Activated T-helper 9 cell treated with anti-CD3 and anti-CD28 coated beads, Interleukin-2, amount 50 U/mL, for 16 hours (primary cell): ENCODE measurements at places on chromosomes 13 and 19.

GRCh38 chr19:40277356-40278059 lies 7.6 kb downstream of the AKT2 start:
- DNase-seq: no peak

DNA sequence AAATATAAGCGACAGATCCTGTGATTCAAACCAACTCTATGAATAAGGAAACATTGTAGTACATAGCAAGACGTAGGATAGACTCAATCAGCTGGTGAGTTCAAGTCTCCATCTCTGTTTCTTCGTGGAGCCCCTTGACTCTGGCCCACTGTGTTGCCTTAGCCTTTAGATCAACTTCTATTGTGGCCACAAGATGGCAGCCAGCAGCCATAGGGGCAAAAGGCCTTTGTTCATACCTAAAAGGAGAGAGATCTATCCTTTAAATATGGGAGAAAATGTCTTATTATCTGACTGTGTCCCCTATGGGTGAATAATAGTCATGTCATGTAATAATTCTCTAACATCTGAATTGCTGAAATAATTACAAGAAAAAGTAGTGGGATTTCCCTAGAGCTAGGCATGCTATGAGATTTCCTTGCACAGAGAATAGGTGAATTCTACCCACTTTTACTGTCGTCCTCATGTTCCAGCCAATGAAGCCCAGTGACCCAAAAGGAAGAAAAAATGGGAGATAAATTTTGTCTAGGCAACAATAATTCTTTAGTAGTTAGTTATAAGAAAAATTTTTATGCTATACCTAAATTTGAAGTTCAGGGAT lies 129.4 kb downstream of the PCDH20 start:
- no peak for DNase-seq

DNA sequence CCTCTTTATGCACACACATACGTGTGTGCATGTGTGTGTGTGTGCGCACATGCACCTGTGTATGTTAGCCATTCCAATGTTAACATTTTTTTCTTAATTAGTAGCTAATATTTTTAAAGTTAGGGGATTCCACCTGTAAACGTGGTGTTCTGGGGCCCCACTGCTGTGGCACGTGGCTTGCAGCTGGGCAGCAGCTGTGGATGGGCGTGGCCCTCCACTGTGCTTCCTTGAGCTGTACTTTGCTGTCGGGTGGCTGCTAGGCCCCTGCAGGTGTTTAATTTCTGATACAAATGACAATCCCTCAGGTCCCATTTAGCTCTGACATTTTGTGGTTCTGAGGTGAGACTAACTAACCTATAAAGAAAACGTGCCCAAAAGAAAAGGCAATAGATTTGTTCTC lies 58.9 kb upstream of the GJB6 start:
- no peak for DNase-seq

- no peak for DNase-seq
Observed at GRCh38 chr19:31600731-31601295, 251.6 kb upstream of the TSHZ3 start.

DNA sequence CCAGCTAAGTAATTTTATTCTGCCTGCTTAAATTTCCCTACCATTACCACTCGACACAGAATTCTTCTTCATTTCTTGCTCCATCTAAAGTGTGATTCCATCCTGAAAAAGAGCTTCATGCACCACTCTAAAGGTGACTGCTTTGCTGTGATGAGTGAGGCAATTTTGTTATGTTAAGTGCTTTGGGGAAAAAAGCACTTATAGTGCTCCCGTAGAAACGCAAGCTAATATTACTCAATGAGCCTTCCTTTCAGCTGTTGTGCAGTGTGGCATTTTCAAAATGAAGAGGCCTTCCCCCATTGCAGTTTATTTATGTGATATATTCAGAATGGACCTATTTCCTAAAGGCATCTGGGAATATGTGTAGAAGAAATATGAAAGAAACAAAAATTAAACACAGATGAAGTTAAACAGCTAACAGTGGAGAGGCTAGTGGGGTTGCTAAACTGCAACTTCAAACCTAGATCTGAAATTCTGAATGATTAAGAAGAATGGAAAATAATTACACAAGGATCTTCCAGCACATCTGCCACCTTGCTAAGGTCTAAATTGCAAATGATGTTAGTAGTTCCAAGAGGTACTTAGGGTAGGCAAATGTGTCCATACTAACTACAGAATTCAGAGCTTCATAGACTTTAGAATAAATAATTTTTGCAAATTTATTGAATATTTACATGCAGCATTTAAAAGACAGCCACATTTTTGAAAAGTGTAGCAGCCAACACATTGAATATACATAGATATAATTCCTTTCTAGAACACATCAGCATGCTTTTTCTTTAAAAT lies 211.7 kb downstream of the DCT start:
- DNase-seq: no peak
